ENCODE measurements at places on chromosomes 7 and 10.

DNA sequence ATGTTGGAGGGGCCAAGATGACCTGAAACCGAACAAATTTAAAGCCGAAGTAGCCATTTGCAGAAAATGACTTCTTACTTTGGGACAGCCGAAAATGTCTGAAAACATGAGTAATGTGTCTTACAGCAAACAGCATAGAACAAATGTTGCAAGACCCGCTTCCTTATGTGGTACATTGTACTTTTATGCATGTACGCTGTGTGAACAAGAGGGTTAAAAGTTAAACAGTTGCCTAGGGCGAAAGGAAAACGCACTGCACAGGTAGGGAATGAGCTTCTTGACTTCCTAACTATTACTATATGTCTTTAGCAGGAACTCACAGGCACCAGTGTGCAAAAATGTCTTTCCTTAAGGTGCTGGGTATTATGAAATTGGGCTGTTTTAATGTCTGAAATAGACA, 303.5 kb upstream of the MGMT start:
- no peak for DNase-seq

GRCh38 chr10:130884456-130884855, 427.1 kb downstream of the TCERG1L start:
- no peak for DNase-seq

- no peak for DNase-seq
Observed at GRCh38 chr7:74554178-74554577, 100.5 kb downstream of the GTF2IRD1 start.

GRCh38 chr10:78913219-78914059, 155.3 kb upstream of the ZMIZ1 start:
- DNase-seq: no peak

GRCh38 chr7:2150445-2150815, 82.3 kb downstream of the MAD1L1 start:
- no peak for DNase-seq

GRCh38 chr7:28956608-28957063, 1.5 kb downstream of the TRIL start:
- DNase-seq: no peak

DNA sequence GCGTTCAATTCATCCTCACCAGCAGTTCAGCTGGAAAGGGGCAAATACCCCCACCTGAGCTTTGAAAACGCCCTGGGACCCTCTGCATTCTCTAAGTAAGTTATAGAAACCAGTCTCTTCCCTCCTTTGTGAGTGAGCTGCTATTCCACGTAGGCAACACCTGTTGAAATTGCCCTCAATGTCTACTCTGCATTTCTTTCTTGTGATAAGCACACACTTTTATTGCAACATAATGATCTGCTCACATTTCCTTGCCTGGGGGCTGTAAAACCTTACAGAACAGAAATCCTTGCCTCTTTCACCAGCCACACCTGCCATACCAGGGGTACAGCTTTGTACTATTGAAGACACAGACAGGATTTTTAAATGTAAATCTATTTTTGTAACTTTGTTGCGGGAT, 155.8 kb upstream of the LANCL2 start:
- no peak for DNase-seq

DNA sequence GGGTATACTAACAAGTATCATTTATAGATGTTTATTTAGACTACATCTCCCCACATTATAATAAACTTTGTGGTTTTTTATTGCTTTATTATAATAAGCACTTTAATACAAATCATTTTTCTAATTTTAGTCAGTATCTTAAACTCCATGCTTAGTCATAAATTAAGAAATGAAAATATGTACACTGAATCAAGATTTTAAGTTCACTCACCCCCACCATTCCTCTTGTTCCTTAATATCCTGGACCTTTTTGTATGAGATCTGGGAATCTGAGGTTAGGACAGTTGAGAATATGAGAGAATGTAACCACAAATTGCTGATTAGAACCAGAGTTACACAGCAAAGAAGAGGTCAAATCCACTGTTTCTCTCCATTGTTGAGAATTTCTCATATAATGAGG, 93.6 kb upstream of the WNT16 start:
- no peak for DNase-seq

GRCh38 chr7:123751821-123752220, 3.0 kb upstream of the WASL start:
- no peak for DNase-seq

DNA sequence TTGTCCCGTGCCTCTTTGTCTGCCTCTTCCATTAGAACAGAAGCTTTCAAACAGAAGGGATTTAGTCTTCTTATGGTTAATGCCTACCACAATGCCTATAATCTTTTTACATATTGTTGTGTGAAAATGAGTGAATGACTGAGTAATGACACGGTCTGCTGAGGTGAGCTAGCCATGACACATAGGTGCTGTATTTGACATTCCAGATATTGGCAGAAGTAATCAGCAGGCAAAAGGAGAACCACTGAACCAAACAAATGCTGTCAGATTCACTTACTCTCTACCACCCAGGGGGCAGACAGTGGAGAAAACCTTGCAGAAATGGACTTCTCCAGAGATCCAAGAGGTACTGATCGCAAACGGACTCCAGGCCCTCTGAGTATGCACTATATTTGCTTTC, 377.2 kb upstream of the VWC2 start:
- no peak for DNase-seq

GRCh38 chr7:64608116-64608910, 45.4 kb upstream of the ZNF680 start:
- DNase-seq: no peak

- DNase-seq: no peak
Observed at GRCh38 chr7:89914711-89915110, 239.6 kb upstream of the STEAP1 start.

DNA sequence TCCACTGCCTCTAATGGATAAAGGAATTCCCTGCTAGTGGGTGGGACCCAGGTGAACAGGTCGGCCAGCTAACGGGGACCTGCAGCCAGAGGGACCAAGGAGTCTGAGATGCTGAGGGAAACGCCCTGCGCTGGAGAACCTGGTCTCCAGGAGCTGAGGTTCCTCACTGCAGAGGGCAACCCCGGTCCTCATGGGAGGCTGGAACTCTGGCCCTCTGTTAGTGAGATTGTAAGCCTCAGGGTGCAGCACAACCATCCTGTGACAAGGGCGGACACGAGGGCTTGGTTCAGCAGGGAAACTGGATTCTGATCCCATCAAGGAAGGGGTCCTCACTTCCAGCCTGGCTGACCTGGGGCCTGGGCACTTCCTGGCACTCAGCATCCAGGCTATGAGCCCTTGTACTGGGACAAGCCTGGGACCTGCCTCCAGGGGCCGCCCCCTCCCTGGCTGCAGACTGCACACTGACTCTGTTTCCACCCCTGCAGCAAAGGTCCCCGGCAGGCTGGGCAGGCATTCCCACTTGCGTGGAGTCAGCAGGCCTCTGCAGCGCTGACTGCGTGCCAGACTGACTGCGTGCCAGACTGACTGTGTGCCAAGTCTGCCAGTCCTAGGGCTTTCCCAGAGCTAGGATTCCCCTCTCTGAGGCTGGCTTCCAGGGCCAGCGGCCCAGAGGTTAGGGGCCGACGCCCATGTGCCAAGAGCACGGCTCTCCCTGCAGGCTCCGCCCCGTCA, 143.2 kb downstream of the MAPK8 start:
- no peak for DNase-seq

GRCh38 chr10:98270073-98270740, 2.2 kb upstream of the LOXL4 start:
- no peak for DNase-seq

DNA sequence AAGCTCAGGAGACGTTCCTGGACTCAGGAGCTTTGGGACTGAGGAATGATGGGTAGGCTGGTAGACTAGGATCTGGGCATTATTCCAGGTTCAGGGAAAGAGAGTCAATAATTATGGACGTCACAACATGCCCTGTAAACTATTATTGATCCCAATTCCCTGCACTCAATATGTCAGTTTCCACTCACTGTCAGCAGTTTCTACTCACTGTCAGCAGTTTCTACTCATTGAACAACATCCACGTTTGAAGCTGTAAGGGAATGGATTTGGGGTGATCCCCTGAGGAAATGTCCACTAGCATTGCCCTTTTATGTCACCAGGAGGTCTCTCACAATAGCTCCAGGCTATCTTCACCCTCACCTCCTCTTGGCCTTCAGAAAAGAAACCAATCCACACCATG, 1268.6 kb downstream of the TYW1 start:
- DNase-seq: no peak

GRCh38 chr10:70512149-70512639, 33.6 kb downstream of the PALD1 start:
- no peak for DNase-seq

DNA sequence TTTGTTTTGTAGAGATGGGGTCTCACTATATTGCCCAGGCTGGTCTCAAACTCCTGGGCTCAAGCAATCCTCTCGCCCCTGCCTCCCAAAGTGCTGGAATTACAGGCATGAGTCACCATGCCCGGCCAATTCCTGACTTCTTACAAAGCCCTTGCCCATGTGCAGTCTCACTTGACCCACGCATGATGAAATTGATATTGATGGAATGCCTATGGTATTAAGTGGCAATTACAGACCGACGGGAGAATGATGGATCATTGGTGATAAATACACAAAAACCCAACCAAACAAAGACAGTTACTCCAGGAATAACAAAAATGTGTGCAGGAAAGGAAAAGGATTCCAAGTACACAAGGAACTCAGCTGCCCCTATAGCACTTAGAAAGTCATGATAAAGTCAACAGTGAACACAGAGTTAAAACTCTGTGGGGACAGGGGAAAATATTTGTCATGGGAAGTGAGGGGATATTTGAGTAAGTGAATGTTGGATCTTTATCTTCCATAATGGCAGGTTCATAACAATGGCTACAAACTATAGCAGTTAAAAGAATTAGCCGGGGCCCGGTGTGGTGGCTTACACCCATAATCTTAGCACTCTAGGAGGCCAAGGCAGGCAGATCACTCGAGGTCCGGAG, 21.6 kb downstream of the HIP1 start:
- DNase-seq: no peak

GRCh38 chr7:94240902-94241301, 153.8 kb upstream of the COL1A2 start:
- DNase-seq: no peak

GRCh38 chr10:98321186-98321780, 53.3 kb upstream of the LOXL4 start:
- DNase-seq: no peak

DNA sequence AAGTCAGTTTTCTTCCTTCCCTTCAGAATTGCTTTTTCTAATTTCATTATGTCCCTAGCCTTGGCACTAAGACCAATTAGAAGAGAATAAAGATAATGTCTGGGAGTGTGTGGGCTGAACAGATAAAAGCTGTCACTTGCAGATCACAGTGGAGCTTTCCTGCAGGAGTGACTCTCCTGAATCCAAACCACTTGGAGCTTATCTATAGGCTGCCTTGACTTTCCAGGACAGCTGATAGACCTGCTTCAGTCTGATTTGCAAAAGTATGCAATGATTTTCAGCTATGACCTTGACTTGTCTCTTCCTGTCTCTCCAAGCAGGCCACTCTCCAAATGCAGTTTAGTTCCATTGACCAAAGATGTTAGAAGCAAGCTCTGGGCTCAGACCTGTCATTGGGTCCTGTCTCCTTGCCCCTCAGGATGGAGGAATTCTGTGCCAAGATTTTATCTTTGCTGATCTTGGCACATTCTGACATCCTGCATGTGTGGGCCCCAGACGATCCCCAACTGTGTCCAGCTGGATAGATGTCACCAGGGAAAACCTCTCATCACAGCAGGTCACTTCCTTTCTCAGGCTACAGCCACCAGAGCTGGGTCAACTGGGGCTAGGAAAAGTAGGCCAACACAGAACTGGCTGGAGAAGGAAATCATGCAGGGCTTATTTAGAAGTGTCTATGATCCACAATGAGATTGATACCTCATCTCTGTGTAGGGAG, 120.9 kb upstream of the ZNF438 start:
- no peak for DNase-seq

GRCh38 chr10:121710207-121710606, 112.0 kb upstream of the FGFR2 start:
- no peak for DNase-seq

- no peak for DNase-seq
Observed at GRCh38 chr10:62861507-62861906, 45.3 kb upstream of the EGR2 start.

DNA sequence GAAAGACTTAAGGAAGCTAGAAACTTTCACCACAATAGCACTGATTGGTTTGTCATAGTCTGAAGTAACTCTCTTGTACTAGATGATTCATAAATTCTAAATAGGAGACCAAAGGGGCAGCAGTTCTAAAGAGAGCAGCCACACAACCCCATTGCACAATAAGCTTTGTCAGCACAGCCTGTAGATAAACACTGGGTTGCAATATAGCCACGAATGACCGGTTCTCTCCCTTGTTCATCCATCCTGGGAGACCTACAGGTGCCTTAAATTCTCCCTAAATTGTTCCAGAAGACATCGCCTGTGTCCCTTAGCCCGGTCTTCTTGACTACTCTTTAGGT, 167.0 kb downstream of the SNX13 start:
- no peak for DNase-seq

DNA sequence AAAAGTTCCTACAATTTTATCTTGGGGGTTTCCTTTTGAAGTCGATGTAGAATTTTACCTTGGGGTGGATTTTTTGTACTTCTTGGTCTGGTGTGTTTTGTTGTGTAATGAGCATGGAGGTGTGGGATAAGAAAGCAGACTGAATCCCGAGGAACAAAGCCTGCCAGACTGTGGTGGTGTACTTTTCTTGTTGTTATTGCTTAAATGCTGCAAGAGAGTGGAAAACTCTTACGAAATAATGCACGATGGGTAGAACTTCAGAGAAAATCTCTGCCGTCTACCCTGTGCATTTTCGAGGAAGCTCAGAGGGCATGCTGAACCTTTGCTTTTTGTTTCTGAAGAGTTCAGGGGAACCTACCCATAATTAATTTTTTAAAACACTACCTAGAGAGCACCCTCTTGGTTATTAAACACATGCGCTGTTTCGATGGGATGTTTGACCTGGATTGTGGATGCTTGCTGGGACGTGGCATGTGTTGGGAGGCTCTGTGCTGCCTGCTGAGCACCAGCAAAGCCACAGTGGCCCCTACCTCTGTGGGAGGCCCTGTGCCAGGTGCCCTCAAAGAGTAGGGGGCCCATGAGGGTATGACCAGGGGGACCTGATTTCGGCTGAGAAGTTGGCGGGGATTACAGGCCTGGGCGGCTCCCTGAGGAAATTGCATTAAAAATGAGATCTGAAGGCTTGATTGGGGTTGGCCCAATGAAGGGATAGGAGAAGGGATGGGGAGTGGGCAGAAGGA, 94.1 kb downstream of the TCF7L2 start:
- DNase-seq: no peak

GRCh38 chr7:10122551-10123100, 851.0 kb upstream of the PHF14 start:
- no peak for DNase-seq

- DNase-seq: no peak
Observed at GRCh38 chr7:89761173-89761572, 393.1 kb upstream of the STEAP1 start.

- DNase-seq: no peak
Observed at GRCh38 chr7:134209322-134210015, 82.3 kb downstream of the LRGUK start.

- DNase-seq: no peak
Observed at GRCh38 chr7:32588657-32589056, 93.4 kb downstream of the AVL9 start.

- no peak for DNase-seq
Observed at GRCh38 chr7:127678947-127679346, 27.0 kb downstream of the SND1 start.

GRCh38 chr10:73910764-73911552, at the start of gene PLAU:
Gene PLAU, plus strand, starts transcription at chr10:73911132. Its CDS starts 424 bp downstream, at chr10:73911556.
- no peak for DNase-seq

- DNase-seq: no peak
Observed at GRCh38 chr10:59635502-59636290, 74.0 kb downstream of the SLC16A9 start.
